T-helper 17 cell (primary cell): ENCODE measurements at places on chromosomes 5 and 9.

DNA sequence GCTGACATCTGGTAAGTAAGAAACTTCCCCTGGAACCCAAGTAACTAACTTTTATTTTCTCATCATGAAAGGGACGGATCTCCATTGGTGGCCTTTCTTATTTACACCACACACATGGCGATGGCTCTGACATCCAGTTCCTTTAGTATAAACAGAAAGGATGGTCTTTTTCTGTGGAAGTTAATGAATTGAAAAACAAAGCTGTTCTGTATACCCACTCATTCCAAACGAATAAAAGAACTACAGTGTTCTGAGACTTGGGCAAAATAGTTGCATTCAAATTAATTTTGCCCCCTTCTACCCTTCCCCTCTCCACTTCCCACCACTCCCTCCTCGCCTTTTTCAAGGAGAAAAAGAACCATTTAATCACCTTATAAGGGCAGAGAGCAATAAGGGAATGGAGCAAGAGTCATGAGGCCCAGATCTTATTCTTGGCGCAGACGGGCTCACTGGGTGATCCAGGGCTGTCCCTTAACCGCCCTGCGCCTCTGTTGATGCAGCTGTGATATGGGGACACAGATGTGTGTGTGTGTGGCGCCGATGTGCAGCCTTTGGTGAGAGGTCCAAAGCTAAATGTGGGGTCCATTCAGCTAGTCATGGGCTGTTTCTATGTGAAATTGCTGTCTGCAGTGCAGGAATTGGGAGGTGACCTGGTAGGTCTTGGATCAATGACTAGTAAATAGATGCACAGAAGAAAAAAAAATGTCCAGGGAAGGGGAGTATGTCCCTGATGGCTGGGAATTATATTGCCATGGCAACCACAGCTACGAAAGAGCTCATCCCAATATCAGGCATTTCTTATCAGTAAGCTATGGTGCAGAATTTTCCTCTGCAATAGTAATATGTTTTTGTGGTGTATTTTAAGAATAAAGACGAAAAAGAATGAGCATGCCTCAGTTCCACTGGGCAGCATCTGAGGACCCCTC is 141.5 kb upstream of the ERCC6L2 start:
- DNase-seq: no peak

DNA sequence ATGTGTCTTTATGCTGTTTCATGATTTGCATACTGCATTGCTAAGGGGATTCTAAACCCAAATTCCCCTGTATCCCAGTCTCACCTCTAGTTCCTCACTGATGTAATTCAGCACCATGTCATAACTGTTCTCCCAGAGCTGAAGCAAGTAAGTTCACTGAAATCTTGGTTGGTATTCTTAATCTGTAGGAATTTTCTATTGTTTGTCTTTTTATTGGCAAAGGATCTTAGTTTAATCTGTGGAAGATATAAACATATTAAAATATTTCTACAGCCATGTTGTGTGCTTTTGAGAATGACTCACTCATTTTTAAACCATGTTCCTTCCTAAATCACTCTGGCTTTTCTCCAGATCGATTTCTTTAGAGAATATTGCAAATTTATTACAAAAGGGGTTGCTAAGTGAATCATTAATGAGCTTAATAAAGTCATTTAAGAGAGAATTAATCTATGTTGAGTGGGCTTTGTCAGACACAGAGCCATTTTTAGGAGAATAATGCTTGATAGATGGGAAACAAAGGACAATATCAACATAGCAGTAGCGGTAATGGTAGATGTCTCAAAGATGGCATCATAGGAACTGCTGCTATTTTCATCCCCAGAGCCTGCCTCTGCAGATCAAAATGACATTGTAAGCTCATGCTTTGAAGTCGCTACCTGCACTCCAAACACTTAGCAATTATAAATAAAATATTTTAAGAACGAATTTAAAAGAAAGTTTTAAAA is 110.0 kb downstream of the ENC1 start:
- DNase-seq: no peak

DNA sequence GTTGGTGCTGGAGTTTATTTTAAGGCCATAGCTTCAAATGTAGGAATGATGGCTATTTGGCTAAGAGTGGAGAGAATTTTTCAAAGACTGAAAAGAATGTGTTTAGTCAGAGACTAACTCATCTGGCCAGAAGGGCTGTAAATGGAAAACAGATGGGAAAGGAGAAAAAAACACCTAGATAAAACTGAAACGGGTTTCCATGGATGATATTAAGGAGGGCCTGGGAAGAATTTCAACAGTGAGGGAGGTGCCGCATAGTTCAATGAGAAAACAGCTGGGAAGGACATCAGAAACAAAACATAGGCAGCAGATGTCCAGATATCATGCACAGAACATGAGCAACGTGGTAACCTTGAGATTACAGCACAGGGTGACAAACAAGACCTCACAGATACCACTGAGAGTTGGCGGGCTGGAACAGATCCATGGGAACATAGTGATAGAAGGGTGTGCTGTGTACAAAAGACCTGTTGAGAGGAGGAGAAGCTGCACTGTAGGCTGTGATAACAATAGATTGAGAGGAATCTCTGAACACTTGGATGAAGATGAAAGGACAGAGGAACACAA is 31.2 kb upstream of the RAD23B start:
- no peak for DNase-seq

DNA sequence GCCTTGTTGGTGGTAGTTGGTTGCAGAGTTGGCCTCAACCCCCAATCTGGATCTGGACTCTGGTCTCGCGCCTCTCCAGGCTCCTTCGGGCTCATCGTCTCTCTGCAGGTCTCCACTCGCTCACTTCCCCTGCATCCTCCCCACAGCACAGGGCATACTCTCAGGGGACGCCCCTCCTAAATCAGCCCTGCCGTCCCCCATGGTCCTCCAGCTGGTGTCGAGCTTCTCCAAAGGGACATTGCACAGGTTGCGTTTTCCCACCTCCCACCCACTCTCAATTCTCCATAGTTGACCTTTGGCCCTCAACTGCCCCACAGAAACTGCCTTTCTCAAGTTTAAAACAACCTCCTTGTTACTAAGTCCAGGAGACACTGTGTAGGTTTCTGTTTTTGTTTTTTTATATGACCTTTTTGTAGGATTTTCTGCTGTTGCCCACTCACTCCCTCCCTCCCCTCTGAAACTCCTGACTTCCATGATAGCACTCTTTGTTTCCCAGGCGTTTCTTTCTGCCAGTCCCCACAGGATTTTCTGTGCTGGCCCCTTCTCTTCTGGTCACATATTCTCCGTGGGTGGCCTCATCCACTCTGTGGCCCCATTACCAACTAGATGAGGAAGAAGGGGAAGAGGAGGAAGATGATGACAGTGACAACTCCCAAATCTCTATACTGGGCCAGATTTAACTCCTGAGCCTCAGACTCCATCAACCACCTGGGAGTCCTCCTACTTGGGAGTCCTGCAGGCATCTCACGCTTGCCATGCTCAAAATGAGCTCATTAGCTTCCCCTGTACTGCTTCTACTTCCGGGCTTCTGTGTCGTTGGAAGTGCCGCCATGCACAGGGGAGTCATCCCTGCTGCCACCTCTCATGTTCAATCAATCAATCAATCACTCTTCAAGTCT is 50.3 kb downstream of the ALG2 start:
- no peak for DNase-seq

- DNase-seq: no peak
Measured at GRCh38 chr9:8800196-8800595, 1000.6 kb upstream of the DMAC1 start.

GRCh38 chr9:38285236-38285635 is 107.3 kb upstream of the ALDH1B1 start:
- no peak for DNase-seq

GRCh38 chr5:129807162-129807814 is 59.4 kb downstream of the MINAR2 start:
- DNase-seq: no peak

GRCh38 chr9:114366334-114367128 is 21.3 kb downstream of the AKNA start:
- DNase-seq: no peak

- no peak for DNase-seq
Measured at GRCh38 chr5:143432658-143433239, 29.3 kb upstream of the NR3C1 start.

DNA sequence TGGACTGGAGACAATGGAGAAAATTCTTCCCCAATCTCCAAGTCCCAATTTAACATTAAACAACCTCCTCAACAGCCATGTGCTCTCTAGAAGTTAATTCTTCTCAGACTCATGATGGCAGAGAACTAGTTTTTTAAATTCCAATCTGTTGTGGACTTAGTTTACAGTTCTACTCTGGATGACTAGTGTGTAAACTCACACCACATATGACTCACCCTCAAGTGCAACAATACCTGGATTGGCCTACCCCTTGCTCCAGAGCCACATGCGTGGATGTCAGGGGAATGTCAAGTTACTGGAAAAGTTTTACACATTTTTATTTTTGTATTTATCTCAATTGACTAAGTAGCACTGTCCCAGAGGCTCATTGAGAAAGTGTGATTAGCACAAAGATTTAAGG is 136.0 kb upstream of the EFNA5 start:
- DNase-seq: no peak

GRCh38 chr9:11319538-11319937 is 706.7 kb upstream of the PTPRD start:
- DNase-seq: no peak

GRCh38 chr9:1653282-1653681 is 361.9 kb upstream of the SMARCA2 start:
- no peak for DNase-seq

GRCh38 chr5:96655506-96655905 is 6.7 kb upstream of the CAST start:
- DNase-seq: no peak

- no peak for DNase-seq
Measured at GRCh38 chr9:91782708-91783214, 167.3 kb downstream of the ROR2 start.

GRCh38 chr9:86660146-86660943 is 287.0 kb downstream of the GAS1 start:
- no peak for DNase-seq

DNA sequence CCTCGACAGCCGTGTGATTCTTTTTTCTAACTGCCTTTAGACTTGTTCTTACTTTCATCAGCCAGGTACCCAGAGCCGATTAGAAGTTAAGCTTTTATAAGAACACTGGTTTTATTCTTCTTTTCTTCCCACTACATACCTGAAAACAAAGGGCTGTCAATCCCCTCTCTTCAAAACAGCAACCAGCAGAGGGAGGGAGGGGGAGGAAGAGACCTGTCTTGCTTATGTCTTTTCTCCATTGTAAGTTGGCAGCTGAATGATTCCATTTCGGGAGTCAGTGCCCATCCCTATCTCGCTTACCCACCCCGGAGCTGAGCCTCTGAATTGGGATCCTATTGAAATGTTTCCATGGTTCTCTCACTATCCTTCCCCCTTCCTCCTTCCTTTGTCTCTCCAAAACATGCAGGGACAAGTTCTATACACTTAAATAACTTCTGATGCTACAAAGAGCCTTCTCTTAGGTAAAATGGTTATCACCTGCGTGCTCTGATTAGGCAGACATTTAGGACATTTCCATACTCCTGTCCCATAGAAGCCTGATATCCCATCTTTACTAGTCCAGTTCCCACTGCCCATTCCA is 83.9 kb upstream of the WWC1 start:
- no peak for DNase-seq

- DNase-seq: no peak
Measured at GRCh38 chr9:99787556-99787955, 34.1 kb upstream of the NR4A3 start.

DNA sequence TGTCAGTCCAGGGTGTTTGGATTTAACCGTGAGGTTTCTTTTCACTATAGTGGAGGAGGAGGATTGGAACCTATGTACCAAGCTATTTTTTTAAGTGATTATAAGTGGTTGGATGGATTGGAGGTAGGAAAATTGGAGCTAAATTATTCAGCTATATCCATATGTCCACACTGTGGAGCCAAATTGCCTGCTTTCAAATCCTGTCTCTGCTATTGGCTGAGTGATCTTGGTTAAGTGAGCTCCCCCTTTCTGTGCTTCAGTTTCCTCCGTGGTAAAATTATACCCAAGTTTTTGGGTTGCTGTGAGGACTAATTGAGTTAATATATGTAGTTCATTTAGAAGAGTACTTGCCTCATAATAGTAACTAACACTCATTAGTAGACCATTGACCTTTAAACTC is 2.5 kb downstream of the CENPP start:
- no peak for DNase-seq

- DNase-seq: no peak
Measured at GRCh38 chr9:116157436-116158138, 4.0 kb downstream of the PAPPA start.

- DNase-seq: no peak
Measured at GRCh38 chr9:126893079-126893478, 21.5 kb upstream of the RALGPS1 start.

DNA sequence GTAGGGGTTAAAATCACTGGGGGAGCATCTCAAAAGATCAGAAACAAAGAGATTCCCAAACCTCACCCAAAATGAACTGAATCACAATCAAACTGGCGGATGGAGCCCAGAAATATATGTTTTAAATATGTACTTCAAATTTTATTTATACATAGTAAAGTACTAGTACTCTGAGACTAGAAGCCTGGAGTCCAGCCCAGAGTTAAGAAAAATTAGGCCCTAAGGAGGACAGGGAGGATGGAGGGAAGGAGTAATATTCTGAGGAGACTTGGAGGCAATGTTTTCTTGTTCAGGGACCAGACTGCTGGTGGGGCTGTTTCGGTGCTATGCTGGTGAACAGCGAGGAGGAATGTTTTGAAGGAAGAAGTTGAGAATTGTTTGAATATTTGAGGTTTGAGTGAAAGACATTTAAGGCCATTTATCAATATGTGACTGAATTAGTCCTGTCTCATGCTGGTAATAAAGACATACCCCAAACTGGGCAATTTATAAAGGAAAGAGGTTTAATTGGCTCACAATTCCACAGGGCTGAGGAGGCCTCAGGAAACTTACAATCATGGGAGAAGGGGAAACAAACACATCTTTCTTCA is 552.4 kb upstream of the DAB2 start:
- DNase-seq: no peak

GRCh38 chr5:78064941-78065472 is 229.5 kb downstream of the AP3B1 start:
- DNase-seq: no peak

DNA sequence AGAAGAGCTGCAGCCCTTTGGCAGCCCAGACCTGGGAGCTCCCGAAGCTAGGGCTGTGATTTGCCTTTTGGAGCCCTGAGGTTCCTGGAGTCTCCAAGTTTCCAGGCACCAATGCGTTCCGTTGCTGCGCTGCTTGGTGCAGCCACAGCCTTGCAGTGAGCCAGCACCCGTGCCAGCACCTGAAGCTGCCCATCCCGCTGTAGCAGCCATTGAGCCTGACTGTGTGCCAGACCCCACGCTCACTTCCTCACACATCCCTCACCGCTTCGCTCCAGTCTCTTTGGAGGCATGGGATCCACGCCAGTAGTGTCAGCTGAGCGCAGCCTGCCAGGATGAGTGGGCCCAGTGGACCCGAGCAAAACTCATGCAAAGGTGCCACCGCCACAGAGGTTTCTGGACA is 22.5 kb upstream of the C9orf72 start:
- DNase-seq: no peak
